ENCODE measurements at places on chromosomes 13 and 19. TPM values are rescaled to one million over a fixed set of nuclear protein-coding genes. Genes with fewer than 3 reads are reported as not detected.

The CNN1 gene
- total RNA-seq, result 0.52 TPM

The SAE1 gene
- total RNA-seq, result 29.5 TPM

The SHKBP1 gene
- total RNA-seq, result 55.9 TPM

The NEK5 gene
- under 0.01 TPM for total RNA-seq

The ZNF439 gene
- total RNA-seq, result 4.8 TPM

The CRLF1 gene
- 0.21 TPM for total RNA-seq

The CFAP97D2 gene
- 0.94 TPM for total RNA-seq

The NLRP4 gene
- total RNA-seq, result not detected

The TMEM91 gene
- 14.2 TPM for total RNA-seq

The TMEM221 gene
- total RNA-seq, result not detected

The RUBCNL gene
- 12.6 TPM for total RNA-seq

The ACER1 gene
- total RNA-seq, result 0.42 TPM

The FCAR gene
- 91.3 TPM for total RNA-seq

The PSG6 gene
- not detected for total RNA-seq

The TMPRSS9 gene
- 0.10 TPM for total RNA-seq

The PRR19 gene
- total RNA-seq, result not detected

The UBE2L5 gene
- total RNA-seq, result not detected

The C13orf42 gene
- not detected for total RNA-seq

The RELB gene
- 42.9 TPM for total RNA-seq

The DCLK1 gene
- total RNA-seq, result not detected

The RPL18 gene
- total RNA-seq, result 2,431 TPM

The CLDN10 gene
- not detected for total RNA-seq

The MAST1 gene
- 0.52 TPM for total RNA-seq

The KIR2DL3 gene
- 0.84 TPM for total RNA-seq

The CCDC8 gene
- not detected for total RNA-seq

The ZNF792 gene
- 10.2 TPM for total RNA-seq

The ERICH6B gene
- not detected for total RNA-seq

The GPC6 gene
- 0.31 TPM for total RNA-seq

The SLC25A41 gene
- not detected for total RNA-seq

The CEACAM16 gene
- not detected for total RNA-seq

The COMP gene
- not detected for total RNA-seq

The KLK12 gene
- not detected for total RNA-seq
